ENCODE measurements at places on chromosomes 7 and 10.

DNA sequence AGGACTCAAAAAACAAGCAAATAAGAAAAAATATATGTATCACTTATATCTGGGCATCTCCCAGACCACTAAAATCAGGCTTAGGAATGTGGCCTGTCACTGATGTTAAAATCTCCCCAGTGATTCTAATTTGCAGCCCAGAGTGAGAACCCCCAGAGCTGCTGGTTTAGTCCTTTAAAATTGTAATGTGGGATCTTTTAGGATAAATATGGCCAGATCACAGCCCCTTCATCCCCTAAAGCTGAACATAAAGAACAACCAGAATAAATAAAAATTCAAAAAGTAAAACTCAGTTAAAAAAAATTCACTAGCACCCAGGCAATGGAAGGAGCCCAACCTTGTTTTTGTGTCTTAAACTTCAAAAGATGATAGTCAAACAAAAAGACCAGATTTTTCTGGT is 46.4 kb upstream of the MTURN start:
- no peak for DNase-seq

DNA sequence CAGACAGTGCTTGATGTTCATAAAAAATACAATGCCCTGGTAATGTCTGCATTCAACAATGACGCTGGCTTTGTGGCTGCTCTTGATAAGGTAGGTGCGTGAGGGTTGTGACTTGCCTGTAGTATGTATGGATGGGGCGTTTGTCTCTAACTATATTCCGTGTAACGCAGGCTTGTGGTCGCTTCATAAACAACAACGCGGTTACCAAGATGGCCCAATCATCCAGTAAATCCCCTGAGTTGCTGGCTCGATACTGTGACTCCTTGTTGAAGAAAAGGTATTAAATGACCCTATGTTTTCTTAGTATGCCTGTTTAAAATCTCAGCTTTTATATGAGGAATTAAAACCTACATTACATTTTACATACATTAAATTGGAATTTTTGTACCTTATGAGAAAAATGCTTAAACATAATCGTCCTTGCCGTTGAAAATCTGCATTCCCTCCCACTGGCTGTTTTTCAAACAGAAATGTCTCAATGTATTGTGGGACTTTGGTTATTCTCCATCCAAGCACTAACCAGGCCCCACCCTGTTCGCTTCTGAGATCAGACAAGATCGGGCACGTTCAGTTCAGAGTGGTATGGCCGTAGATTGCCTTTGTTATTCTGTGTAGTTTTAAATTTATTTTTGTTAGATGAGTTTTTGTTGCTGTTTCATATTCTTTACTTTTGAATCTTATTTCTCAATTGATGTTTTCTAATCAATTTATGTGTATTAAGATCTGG is 85.3 kb downstream of the CUL1 start:
- DNase-seq: no peak

DNA sequence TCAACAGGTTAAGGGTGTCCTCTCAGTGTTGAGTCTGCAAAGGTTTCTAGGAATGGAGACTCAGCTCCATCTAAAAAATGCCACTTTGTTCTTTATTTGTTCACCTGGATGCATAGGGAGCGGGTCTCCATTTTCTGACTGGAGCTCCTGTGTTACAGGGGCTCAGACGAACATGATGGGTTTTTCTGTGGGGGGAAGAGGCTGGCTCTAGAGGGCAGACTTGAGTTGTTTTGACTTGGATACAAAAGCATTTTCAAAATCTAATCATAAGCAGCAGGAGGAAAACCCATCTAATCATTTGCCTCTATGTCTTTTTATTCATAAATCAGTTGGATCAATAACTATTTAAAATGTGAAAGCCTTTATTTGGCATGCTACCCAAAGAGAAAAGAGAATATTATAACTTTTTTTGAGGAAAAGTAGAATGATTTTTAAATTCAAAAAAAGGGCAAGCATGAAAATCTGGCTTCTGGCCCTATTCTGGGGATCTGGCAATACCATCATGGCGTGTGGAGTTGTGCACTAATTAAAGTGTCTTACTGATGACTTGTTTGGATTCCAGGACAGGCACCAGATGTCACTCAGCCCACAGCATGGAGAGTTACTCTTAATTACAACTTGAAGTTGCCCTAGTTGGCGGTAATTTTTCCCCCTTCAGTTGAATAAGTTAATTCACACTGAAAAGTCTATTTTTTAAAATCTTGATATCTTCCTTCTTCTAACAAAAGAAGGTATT is 594.9 kb downstream of the REEP3 start:
- no peak for DNase-seq

GRCh38 chr7:27640884-27641574 is 21.7 kb downstream of the HIBADH start:
- DNase-seq: no peak

- DNase-seq: no peak
Measured at GRCh38 chr7:77309714-77310220, 106.4 kb downstream of the GSAP start.

DNA sequence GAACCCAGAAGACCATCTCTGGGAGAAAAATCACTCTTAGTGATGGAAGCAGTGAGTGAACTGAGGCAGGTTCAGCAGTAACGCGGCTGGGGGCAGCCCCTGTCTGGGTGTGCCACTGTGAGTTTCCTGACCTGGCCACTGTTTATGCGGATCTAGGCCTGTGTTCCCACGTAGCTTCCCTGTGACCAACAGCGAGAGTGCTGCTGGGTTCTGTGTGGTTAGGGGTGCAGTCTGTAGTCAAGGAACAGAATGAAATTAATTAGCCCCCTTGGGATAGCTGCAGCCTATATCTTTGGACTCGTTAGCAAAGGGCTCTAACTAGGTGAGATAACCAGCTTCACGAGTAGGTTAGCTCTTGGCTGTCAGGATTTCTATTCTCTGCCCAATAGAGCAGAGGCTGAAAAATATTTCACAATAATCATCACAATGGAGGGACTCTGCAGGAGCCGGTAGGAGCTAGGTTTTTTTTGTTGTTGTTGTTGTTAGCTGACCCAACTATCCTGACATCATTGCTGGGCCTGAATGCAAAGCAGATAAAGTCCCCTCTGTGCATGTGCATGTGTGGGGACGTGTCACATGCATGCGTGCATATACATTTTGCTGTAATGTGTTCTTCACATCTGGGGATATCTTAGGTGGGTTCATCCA is 164.9 kb downstream of the TMEM178B start:
- no peak for DNase-seq

GRCh38 chr7:149321978-149322541 is 60.1 kb downstream of the ZNF783 start:
- DNase-seq: no peak

- no peak for DNase-seq
Measured at GRCh38 chr7:105195891-105196290, 181.9 kb downstream of the KMT2E start.

- DNase-seq: no peak
Measured at GRCh38 chr7:234708-235553, 42.6 kb downstream of the FAM20C start.

DNA sequence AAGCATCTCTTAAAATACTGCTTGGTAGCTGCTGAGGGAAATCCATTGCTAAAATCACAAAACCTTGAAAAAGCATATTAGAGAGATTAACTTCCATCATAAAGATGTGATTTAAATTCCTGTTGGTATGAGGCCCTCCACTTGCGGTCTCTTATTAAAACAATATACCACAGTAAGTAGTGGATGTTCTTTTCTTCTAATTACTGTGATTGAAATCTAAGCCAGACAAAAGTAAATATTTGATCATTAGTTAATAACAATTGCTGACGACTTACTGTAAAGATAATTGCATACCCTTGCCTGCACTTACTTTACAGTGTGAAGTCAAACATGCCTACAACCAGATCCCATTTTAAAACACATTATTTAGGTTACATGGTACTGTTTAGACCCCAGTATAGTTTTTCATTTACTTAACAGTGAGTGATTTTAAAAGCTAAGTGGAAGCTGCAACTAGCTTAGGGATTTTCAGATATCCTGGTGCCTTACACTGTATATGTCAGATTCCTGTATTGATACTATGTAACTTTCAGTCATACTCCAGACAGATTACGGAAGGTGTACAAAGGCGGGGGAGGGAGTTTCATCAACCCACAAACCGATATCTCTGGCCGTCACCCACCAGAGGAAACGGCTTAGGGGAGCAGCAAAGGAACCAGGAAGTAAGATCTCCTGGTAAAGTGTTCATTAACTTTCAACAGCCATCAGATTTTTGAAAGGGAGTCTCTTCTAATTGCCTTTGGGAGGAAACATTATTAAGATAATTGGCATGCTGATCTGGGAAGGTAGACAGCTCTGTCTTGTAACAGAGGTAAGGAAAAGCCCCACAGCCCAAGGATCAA is 986 bp downstream of the NRP1 start:
- DNase-seq: no peak

GRCh38 chr10:50572017-50572491 is 51.7 kb downstream of the SGMS1 start:
- DNase-seq: no peak

DNA sequence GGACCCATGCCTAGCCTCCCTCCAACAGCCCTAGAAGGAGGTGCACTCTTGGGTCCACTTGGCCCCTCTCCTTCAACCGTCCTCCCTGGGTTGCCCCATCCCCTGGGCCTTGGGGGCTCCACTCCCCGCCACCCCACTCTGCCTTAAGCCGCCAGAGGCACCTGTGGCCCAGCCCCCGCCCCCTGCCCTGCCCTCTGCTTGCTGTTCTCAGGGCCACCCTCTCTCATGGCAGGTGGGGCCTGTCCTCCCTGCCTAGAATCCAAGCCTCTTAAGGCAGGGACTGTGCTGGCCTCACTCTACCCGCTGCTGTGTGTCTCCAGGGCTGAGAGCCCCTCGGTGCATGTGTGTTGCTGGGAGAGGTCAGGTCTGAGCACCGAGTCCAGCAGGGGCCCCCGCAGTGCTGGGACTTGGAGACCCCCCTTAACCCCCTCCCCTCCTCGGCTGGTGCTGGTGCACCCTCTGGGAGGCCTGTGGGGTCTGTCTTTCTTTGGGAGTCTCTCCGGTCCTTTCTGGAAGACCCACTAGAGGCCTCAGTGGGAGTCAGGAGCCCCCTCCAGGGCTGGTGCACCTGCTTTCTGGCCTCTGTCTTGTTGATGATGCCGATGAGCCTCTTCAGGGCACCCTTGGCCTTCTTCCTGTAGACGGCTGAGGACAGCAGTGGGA is 43.8 kb downstream of the CFAP46 start:
- DNase-seq: no peak

- DNase-seq: no peak
Measured at GRCh38 chr7:136128050-136128449, 150.9 kb upstream of the MTPN start.

- DNase-seq: no peak
Measured at GRCh38 chr10:132921818-132922807, 20.3 kb downstream of the CFAP46 start.

DNA sequence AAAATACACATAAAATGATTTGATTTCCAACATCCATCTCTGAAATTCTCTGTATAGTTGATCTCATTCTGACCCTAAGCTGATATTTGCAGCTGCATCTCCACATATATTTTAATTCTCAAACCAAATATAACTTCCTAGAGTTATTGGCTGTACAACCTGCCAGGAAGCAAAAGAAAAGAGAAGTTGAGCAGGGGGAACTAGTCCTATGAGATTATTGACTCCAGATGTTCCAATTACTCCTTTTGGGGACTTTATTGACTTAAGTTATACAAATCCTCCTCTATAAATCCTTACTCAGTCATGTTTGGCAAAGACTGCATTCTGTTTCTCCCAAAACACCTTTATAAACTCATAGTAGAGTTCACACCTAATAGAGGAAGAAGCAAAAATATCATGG is 599.4 kb upstream of the ANKRD30A start:
- no peak for DNase-seq

DNA sequence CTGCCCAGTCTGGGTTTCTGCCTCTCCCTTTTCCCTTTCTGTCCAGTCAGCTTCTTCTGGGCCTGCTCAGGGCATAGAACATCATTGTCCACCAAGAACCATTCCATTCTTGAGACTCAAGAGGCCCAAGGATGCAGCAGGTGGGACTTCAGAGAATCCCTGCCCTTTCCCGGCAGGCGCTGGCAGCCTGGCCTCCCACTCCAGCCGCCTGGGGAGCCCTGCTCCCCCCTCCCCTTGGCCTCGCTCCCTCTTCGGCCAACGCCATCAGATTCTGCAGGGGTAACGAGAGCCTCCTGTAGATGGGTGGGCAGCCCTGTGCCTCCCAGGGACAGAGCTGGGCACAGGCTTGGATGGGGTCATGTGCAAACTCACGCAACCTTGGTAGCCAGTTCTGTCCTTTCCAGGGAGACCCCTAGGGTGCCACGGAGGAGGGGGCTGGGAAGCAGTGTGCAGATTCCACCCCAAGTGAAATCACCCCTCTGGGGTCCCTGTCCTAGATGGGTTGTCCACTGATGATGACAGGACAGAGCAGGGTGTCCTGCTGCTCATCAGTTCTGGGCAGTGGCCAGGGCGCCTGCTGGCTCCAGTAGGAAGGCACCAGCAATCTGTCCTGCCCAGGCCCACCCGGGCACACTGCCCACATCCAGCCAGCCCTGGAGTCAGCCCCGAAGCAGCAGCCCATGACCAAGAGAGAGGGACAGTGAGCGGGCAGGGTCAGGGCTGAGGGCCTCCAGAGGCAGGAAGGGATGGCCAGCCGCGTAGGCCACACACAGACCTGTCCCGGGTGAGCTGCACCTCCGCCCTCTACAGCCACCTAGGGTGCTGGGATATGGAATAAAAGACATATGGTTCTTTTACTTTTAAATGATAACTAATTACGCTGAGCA is 47.7 kb downstream of the RASGEF1A start:
- no peak for DNase-seq

- DNase-seq: no peak
Measured at GRCh38 chr10:12586741-12587140, 237.4 kb downstream of the CAMK1D start.

- no peak for DNase-seq
Measured at GRCh38 chr7:100867776-100868485, 744 bp downstream of the TRIP6 start.

GRCh38 chr7:37119296-37119860 is 329.3 kb downstream of the ELMO1 start:
- DNase-seq: no peak

DNA sequence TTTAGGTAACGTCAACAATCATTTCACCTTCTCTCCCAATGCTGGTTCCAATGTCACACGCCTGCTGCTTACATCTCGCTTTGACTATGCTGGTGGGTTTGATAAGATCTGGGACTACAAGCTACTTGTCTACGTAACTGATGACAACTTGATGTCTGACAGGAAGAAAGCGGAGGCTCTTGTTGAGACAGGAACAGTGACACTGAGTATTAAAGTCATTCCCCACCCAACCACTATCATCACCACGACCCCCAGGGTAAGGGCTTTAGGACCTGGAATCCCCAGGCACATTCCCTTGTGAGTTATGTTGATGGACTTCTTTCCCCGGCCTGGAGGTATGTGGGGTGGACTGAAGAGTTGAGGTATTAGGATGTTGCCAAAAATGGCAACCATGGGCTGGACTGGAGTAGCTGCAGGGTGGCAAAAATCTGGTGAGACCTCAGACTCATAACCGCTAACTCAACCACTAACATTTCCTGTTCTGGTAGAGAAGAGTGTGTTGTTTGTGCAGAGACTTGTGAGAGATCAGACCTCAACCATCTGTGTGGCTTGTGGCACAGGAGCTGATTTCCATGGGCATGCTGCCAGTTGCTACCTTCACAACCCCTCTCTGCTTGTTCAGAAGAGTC is 59.2 kb downstream of the CDHR3 start:
- DNase-seq: no peak

Data from thoracic aorta (tissue), 2 donors.